Neural crest cell (in vitro differentiated cells): ENCODE measurements at places on chromosomes 1 and 21.

DNA sequence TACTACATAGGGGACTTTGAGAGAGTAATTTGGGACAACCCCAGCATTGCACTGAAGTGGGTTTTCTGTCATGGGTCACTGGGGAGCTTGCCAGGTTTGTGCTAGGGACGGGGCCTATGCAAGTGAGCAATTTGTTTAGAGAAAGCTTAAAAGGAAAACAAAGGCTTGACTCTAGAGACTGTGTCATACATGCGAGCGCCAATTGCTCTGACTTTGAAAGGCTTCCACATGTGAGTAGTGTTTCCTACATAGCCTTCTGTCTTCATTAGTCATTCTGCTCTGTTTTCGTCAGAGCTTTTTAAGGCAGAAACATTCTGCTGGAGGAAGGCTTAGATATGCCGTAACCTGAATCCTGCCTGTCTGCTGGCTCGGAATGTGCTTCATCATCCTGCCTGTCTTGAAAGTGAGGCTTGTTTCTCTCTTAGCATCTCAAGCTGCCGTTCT, 28.4 kb downstream of the TRIM45 start:
- no peak for DNase-seq

DNA sequence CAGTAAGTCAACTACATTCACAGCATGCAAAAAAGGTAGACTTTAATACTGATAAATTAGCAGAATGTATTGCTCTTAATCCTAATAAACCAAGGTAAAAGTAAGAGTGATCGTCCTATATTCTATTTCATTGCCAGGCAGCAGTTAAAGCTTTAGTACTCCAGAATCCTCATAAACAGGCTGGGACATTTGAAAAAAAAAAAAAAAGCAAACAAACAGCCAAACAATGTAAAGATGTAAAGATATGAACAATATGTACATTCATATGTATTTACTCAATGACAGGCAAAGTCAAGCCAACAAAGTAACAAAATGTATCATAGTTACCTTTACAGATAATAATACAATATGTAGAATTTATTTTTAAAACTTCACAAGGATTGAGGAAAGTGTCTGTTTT, 383.6 kb downstream of the COL11A1 start:
- no peak for DNase-seq

DNA sequence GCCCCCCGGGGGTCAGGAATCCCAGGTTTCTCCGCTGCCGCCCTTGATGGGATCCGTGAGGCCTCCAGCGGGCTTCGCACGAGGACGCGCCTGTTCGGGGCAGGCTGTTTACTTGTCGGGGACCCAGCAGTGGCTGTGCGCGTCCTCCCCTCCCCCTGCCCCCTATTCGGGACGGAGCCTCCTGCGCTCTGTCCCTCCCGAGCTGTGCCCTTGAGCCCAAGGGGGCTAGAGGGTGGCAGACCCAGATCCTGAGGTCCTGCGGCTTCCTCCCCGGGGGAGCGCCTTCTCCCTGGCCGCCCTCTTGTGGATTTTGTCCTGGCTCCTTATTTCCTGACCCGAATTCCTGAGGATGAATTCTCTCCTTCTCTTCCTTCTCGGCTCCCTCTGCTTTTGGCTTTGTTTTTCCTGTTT, 38.4 kb downstream of the PIK3CD start:
- peak; percentile 20 for DNase-seq

DNA sequence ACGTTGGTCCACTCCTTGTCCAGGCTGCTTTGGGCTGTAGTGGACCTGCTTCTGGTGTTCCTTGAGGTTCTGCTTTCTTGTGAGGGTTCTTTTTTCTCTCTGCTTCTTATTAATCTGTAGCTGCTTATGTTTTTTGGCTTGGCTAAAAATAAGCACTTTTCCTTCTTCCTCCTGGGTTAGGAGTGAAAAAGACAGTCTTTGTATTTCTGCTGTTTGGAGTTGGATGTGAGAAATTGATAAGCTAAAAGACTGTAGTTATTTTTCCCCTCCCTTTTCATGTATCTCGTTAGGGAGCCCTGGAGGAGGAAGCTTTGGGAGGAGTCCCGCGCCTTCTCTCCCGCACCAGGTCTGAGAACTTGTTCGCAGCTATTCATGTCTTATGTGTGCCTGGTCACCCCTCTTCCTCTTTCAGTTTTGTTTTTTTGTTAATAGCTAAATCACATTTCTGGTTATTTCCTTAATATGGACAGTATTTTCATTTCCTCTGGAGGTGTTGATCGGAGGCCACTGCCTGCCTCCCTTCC, 79.0 kb downstream of the GALNT2 start:
- DNase-seq = no peak

- DNase-seq = no peak
Measured at GRCh38 chr1:49333906-49334305, 557.2 kb upstream of the BEND5 start.

- DNase-seq = peak; percentile 47
Measured at GRCh38 chr1:154198756-154199562, 7.1 kb upstream of the TPM3 start.

- no peak for DNase-seq
Measured at GRCh38 chr1:241608379-241609033, 31.7 kb downstream of the CHML start.

DNA sequence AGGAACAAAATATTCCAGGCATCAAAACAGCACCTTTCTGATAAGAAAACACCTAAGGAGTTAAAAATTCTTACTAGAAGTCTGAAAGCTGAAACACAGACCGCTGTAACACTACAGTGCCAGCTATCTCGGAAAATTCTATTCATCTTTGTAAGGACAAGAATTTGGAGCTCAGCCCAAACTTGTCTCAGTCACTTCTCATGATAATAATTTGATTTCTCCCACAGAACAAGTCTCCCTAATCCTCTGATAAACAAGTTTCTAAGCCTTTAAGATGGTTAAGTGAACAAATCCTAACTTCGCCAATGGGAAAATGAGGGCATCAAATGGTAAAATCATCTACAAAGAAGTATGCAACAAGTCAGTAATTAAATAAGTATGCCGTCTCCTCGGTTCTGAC, 59.9 kb downstream of the SIPA1L2 start:
- no peak for DNase-seq

GRCh38 chr1:202007805-202008489, 2.4 kb upstream of the ELF3 start:
- DNase-seq = no peak
